ENCODE measurements at places on chromosomes 1 and 21.

DNA sequence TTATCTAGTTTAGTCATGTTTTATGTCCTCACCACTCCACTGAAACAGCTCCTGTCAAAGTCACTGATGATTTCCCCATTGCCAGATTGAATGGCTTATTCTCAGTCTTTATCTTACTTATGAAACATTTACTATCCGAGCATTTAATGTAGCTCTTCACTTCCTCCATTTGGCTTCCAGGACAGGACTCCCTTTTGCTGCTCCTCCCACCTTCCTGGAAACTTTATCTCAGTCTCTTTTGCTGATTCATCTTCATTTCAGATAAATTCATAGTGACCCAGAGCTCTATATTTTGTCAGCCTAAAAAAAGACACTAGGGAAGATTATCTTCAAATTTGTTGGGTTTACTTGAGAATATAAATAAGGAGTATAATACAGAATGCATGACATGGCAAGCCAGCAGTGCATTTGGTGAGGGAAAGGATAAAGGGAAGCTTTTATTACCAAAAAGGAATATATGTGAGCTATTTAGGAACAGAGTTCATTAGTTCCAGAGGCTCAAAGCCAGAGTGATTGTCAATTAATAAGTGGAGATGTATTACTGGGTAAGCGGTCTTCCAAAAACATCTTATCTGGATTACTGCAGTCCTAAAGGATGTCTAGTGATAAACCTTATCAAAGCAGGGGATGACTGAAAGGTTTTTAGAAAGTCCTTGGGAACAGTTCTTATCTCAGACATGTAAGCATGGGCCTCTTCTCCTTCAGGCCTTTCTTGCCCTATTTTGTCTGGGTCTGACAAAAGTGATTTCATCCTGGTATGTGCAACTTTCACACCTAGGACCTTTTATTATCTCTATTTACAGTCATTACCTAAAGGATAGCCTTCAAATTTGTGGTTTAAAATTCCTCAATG, 25.6 kb downstream of the IL23R start:
- no peak for DNase-seq

- no peak for DNase-seq
Observed at GRCh38 chr1:24437631-24438396, 22.2 kb downstream of the NIPAL3 start.

GRCh38 chr1:168372307-168372706, 91.6 kb downstream of the TBX19 start:
- no peak for DNase-seq

GRCh38 chr1:4734791-4735190, 80.4 kb downstream of the AJAP1 start:
- no peak for DNase-seq

- DNase-seq, result peak; percentile 35
Observed at GRCh38 chr1:33118274-33118673, 37.3 kb downstream of the AZIN2 start.

GRCh38 chr1:24640288-24640687, 2.8 kb upstream of the SRRM1 start:
- peak; percentile 19 for DNase-seq
